ENCODE measurements at places on chromosomes 11 and 22.

DNA sequence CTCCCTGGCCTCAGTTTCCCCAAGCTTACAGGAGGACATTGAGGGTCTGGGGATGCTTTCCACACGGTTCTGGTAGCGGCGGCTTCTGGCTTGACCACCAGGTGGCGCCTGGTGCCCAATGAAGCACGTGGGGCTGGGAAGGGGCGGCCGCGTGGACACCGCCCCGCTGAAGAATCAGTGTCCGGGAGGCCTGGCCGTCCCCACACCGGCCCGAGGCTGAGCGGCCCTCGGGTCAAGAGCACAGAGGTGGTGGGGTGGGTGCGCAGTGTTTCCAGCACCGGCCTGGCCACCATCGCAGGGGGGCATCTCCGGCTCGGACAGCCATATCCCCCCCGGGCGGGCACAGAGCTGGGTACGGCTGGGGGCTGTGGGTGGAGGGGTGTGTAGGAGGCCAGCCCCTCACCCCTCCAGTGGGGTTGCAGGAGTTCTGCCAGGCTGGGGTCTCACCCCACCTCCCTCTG, 27.8 kb upstream of the PPARA start:
- DNase-seq: no peak

DNA sequence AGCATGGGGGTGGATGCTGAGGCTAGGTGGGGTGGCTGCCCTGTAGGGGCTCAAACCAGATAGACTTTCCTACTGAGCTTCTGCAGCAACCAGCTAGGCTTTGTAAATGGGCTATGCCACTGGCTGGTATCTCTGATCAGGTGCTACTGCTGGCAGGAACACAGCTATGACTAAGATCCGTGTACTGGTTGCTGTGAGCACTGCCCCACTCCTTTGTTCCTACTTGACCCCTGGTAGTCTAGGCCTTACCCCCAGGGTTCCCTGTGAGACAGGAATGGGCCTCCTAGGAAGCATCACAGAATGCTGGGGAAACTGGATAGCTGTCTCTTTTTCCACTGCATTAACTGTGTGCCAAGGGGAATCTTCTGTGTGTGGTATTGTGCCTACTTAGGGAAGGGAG, 58.4 kb upstream of the GAB2 start:
- no peak for DNase-seq

DNA sequence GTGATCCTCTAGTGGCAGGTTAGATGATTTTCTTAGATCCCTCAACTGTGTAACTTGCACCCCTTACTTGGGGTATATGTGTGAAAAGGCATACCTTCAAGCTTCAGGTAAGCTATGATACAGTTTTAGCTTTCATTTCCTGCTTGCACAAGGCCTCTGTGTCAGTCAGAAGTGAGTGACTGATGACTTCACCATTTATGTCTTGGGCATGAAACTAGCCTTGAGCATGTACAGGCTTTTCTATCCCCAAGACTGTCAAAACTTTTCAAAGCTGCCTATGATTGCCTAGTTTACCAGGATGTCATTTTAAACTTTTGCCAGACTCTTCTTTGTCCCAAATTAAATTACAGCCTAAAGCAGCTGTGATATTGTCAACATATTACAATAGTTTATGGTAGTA, 286.1 kb upstream of the CNTN5 start:
- DNase-seq: no peak

DNA sequence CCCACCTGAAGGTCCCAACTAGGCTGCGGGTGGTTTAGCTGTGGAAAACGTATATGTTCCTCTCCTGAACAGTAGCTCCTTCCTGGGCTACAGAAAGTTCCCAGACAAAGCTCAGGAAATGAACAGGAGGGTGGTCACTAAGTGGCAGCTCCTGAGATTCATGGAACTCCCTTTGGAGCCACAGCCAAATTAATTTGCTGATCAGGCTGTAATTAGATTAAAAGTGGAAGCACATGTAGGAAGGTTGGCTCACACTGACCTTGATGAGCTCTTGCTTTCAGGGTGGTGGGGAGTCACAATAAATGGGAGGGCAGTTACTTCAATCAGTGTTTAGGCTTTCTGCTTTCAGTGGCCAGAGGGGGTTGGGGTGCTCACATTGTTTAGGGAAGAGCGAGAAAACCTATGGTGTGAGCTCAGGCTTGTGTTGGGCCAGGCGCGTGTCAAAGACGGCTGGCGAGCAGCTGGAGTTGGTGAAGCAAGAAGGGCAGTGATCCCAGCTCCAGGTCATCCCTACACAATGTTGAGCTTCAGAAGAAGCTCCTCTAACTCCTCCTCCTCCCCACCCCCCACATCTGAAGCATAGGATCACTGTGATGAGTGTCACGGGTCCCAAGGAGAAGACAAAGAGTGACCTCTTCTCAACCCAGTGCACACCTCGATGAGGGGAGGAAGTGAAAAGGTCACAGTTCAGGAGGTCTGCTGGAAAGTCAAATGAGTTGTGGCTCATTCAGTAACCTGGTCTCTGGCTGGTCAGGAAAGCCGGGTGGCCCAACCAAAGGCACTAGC, 42.5 kb downstream of the CLPB start:
- DNase-seq: no peak

GRCh38 chr11:31814176-31814868, 3.2 kb upstream of the PAX6 start:
- no peak for DNase-seq

DNA sequence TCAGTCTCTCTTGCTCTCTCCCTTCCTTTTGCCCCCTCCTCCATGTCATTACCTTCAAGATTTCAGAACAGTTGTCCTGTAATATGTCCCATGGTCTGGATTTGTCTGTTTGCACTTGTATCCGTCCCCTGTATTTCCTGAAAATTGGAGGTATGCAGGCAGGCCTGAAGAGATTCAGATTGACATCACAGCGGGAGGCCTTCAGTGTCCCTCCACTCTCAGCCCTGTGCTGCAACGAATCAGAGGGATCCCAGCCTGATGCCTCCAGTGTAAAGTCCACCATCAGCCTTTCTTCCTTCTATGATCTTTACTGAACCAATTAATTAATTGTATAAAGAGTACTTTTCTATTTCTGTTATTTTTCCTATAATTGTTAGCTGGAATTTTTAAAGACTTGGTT, 57.3 kb downstream of the ELMOD1 start:
- DNase-seq: no peak

GRCh38 chr11:116813781-116814471, 9.2 kb downstream of the APOA4 start:
- DNase-seq: no peak

- no peak for DNase-seq
Measured at GRCh38 chr11:103661185-103661584, 375.3 kb upstream of the DDI1 start.

- no peak for DNase-seq
Measured at GRCh38 chr11:98871690-98872089, 149.1 kb upstream of the CNTN5 start.

GRCh38 chr11:81852896-81853295, 880.8 kb downstream of the FAM181B start:
- no peak for DNase-seq

- no peak for DNase-seq
Measured at GRCh38 chr22:50208939-50209892, 8.4 kb downstream of the SELENOO start.

- DNase-seq: no peak
Measured at GRCh38 chr11:105164208-105164607, 24.6 kb upstream of the CARD18 start.

DNA sequence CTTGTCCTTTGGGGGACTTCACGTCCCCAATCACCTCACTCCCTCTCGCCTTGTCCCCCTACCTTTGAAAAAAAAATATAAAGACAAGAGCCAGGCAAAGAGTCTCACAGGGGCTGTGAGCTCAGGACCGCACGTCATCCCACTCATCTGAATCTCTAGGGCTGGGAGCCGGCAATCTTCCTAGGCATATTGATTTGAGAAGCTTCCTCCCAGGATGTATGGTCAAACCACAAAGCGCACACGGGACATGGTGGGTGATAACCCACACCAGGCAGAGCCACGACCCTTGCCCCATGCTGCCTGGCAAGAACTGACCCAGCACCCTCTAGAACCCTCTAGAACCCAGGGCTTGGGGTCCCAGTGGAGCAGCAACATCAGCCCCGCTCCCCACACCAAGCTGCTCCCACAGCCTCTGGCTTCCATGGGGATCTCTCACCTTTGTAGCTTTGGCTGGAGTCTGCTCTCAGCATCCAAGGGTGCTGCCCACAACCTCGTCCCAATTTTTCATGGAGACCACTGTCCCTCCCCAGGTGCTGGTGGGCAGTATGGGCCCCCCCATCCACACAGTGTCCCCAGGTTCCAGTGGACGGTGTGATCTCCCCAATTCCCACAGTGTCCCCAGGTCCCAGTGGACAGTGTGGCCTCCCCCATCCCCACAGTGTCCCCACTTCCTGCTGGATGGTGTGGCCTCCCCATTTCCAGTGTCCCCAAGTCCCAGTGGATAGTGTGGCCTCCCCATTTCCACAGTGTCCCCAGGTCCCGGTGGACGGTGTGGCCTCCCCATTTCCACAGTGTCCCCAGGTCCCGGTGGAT, 85.2 kb upstream of the FGF3 start:
- no peak for DNase-seq

DNA sequence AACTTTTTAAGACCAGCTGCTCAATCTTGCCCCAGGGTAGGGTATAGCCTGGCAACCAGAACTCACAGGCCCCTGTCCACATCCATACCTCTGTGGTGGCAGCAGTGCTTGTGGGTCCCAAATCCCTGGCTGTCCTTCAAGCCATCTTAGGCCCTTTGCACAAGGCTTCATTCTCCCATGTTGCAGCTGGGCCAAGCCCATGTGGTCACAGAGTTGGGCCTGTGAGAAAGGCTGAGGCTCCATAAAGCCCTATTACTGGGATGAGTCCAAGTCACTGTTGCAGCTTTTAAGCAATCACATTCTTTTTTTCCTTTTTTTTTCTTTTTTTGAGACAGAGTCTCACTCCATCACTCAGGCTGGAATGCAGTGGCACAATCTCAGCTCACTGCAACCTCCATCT, 47.9 kb upstream of the SLC25A1 start:
- DNase-seq: no peak

GRCh38 chr11:101346591-101346990, 217.0 kb upstream of the PGR start:
- no peak for DNase-seq

GRCh38 chr11:41816396-41816795, 356.9 kb upstream of the LRRC4C start:
- no peak for DNase-seq

DNA sequence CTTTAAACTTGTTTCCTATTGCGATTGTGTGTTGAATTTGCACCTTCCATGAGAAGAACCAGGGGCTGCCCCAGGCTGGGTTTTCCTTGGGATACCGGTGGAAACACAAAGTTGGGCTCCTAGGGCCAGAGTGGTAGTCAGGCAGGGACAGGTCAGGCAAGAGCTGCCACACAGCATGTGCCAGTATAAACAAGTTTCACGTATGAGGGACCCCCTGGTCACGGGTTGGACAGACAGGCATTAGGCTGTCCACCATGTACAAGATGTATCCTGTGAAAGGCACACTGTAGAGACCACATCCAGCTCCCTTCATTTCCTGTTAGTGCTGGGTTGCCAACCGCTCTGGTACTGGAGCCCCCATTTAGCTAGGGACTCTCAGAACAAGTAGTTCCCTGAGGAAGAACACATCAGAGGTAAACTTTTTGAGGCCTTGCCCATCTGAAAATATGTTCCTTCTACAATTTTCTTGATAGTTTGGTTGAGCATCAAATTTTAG, 8.8 kb downstream of the UPB1 start:
- DNase-seq: no peak

DNA sequence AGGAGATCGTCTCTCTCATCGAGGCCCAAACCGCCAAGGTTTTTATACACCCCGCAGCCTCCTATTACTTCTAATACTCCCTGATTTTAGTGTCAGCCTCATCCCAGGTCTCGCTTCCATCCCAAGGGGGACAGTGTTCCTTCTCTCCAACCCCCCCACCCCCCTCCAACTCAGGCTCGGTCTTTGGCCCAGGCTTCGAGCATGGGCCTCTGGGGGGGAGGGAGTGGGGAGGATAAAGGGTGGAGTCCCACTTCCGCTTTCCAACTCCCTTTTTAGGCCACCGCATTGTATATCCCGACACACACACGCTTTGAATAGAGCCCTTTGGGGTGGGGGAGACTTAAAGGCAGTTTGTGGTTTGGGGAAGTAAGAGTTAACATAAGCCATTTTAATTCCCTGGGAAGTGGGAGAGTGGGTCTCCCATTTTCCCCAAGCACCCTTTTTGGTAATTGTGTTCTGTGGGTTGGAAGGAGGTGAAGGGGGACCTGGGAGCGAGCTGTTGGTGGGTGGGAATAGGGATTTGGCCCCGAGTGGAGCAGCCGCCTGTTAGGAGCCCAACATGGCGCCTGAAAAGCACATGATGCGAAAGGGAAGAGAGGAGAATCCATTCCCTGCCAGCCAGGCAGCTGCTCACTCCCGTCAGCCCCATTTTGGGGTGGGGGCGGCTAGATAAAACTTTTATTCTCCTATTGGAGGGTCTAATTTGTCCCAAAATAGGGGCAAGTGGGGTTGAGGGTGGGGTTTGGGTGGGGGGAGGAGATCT, 844 bp downstream of the PCF11 start:
- DNase-seq: peak; percentile 9

- DNase-seq: no peak
Measured at GRCh38 chr22:31284281-31285155, 7.8 kb downstream of the PIK3IP1 start.

GRCh38 chr22:27454807-27455450, 346.6 kb downstream of the MN1 start:
- no peak for DNase-seq

DNA sequence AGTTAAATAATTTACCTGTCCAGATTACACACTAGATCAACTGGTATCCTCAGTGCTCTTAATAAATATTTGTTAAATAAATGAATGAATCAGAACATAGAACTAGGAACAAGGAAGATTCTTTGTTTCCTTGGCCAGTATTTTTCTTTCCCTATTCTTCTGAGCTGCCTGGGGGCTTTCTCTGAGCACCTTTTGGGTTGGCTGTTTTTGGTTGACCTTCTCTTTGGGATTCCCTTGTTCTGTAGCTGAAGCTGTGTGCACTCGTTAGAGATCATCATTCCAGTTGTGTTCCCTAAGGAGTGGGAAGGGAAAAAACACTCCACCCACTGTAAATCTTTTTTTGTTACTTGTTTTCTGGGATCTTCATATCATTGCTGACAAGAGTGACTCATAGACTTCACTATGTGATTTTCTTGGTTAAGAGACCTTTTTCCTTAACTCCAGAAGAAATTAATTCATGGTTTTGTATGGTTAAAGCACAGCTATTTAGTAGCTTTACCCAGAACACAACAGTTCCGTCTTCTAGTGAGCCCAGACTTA, 84.3 kb downstream of the STIM1 start:
- no peak for DNase-seq

GRCh38 chr22:30221121-30221992, 25.2 kb downstream of the LIF start:
- no peak for DNase-seq

DNA sequence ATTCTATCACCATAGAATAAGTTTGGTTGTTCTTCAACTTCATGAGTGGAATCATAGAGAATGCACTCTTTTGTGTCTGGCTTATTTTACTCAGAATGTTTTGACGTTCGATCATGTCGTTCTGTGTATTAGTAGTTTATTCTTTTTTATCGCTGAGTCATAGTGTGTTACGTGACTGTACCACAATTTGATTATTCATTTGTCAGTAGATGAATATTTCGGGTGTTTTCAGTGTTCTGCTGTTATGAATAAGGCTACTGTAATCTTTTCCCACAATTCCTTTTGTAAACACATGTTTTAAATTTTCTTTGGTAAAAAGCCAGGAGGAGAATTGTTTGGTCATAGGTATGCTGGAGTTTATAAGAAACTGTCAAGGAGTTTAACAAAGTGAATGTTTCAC, 279.9 kb upstream of the B3GAT1 start:
- no peak for DNase-seq

- no peak for DNase-seq
Measured at GRCh38 chr11:17798716-17799115, 64.1 kb downstream of the KCNC1 start.

- no peak for DNase-seq
Measured at GRCh38 chr11:12024254-12024926, 16.0 kb upstream of the DKK3 start.

Data from NT2/D1 (cell line).